ENCODE measurements at places on chromosomes 7 and 10.

- DNase-seq, result no peak
These were observed 191.1 kb upstream of the NOBOX start for GRCh38 chr7:144594580-144594979.

DNA sequence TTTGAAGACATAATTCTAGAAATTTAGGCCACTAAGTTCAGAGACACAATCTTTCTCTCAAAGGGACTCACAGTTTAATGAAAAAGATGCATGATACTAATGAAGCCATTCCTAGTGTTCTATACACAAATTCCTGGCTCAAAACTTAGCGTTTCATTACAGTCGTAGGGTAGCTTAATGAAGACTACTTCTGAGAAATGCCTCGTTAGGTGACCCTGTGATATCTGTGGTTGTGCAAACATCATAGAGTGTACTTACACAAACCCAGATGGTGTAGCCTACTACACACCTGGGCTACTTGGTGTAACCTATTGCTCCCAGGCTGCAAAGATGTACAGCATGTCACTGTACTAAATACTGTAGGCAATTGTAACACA, 488 bp upstream of the CHCHD3 start:
- DNase-seq, result no peak

- no peak for DNase-seq
These were observed 13.1 kb downstream of the UNC5B start for GRCh38 chr10:71225291-71226058.

DNA sequence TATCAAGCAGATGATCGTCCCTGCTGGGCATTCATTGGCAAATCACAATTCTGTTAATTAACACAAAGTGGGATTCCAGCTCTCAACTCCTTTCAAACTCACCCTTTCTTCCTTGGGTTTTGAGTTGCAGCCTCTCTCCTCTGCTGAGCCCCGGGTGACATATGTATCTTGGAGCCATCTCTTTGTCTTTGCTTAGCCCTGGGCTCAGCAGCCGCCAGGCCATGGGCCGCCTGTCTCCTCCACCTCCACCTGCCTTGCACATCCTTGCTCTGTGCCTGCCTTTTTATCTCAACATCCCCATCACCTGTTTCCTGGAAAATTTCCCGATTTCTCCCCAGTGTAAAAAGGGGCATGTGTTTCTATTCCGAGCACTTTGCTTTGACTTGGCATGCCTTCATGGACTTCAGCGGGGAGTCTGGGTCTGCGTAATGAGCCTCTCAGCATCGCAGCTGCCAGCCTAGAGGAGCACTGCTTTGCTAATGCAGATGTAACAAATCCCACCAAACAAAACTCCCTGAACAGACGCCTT, 141.3 kb upstream of the AGK start:
- peak; percentile 37 for DNase-seq

DNA sequence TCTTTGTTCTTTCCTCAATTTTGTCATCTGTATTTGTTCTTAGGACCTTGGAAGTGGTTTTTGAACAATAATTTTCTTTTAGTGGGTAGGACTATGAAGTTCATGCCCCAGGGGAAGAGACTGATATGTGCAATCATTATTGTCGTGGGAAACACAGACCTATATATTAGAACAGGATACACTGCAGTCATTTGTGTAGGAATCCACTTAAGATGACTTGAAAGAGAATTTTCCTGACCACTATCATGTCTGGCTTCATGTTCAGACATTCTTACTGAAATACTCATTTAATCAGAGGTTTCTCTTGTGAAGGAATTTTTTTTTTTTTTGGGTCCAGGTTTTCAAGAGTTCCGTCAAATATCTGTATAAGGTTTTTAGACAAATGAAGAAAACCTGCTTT, 163.6 kb downstream of the SUGCT start:
- no peak for DNase-seq

DNA sequence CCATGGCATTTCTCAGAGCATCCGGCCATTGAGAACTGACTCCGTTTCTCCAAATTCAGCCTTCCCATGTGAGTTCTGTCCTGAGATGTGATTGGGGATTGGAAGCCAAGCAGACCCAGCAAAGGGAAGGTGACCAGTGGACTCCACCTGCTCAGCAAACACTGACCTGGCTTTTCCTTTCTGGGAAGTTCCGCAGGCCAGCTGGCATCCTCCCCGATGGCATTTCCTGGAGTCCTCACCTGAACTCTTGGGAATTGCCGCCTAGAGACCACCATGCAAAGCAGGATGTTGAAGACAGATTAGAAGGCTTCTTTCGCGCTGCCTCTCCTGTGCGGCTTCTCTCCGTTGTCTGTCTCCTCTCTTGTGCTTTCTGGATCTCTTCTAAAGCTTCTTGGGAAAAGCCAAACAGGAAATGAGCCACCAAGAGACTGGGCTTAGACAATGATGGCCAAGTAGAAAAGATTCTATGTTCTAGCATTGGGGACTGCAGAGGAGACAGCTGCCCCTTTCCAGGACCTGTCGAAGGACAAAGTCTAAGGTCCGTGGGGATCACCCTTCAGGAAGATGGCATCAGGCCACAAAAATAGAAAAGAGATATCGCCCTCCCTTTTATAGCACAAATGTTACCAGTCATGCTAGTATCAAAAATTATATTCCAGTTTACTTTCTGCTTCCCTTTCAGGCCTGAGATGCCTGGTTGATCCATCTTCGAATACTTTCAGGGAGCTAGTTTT, 103.7 kb upstream of the INSYN2A start:
- no peak for DNase-seq

GRCh38 chr7:4607311-4607729, 74.8 kb upstream of the FOXK1 start:
- DNase-seq, result no peak

- DNase-seq, result no peak
These were observed 155.2 kb downstream of the ZNF365 start for GRCh38 chr10:62529396-62529795.

- peak; percentile 36 for DNase-seq
These were observed 688 bp upstream of the FOXL3 start for GRCh38 chr7:289209-289755.

- DNase-seq, result no peak
These were observed 48.5 kb downstream of the ZNF467 start for GRCh38 chr7:149724661-149725425.

DNA sequence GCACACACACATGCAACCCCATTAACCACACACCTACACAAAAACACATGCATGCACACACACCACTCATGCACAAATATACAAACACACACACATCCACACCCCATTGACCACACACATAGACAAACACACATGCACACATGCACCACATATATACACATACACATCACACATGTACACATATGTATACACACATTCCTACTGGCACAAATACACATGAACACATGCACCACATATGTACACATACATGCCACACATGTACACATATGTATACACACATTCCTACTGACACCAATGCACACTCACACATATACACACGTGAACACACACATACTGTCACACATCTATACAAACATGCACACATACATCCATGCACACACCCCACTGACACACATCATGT, 212.5 kb upstream of the PPP2R2D start:
- DNase-seq, result no peak

GRCh38 chr10:60910543-60910942, 33.4 kb downstream of the RHOBTB1 start:
- no peak for DNase-seq

GRCh38 chr7:151494298-151495284, 25.1 kb downstream of the RHEB start:
- DNase-seq, result no peak
